Liver (tissue), 10 donors: ENCODE measurements at places on chromosomes 3 and 15. TPM values are rescaled to one million over a fixed set of nuclear protein-coding genes. Genes with fewer than 3 reads are reported as not detected.

DNA sequence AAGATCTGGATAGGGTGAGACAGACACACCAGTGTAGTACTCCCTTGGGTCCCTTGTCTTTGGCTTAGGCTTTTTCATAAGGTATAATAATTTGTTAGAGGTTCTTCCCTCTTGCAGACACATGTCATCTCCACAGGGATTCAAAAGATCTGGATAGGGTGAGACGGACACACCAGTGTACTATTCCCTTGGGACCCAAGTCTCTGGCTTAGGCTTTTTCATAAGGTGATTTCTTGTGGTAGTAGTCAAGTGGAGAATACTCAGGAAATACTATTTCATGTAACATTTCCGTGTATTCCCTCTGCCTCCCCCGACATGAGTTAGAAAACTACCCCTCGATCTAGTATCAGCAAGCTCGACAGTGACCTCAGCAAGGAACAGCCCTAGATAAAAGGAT lies 954 bp upstream of the MAPKBP1 start:
- DNase-seq: no peak
- no peak overlapping the region for H3K4me3 ChIP-seq
- H3K27me3 ChIP-seq: no peaks in the 10 kb centered on the region
- H3K27ac ChIP-seq: peak overlapping the region; percentile 78

DNA sequence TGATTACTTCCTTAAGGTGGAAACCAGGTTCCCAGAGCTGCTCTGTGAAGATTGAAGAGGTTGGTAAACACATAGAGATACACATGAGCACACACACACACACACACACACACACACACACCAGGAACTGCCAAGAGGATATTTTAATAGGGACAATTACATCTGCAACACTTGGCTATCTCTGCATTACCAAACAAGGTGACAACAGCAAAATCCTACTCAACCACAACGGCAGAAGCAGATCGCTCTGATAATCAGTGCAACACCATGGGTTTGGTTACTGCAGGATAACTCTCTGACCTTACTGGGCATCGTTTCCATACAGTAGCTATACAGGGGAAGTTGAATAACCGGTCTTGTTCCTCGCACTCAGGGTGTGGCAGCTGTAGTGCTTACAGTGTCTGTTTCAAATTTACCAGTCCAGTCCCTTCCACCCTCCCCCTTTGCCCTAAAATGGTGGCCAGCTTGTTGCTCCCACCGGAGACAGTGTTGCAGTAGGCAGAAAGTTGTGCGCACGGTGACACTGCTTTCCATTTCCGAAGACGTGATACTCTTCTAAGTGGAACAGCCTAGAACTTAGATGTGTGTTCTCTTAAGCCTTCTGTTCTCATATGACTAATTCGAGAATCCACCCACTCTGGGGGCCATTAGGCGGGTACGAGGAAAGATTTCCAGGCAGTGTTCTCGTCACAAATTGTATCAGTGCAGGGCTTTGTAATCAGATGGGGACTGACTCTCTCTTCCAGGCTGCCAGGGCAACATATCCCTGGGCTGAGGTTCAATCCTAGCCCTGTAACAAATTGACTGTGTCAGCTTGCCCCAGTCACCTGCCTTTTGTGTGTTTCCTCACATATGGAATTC lies 176.2 kb downstream of the P3H2 start:
- no peaks in the 10 kb centered on the region for H3K4me1 ChIP-seq
- no peaks in the 10 kb centered on the region for H3K27me3 ChIP-seq
- no peak overlapping the region for H3K4me3 ChIP-seq
- no peak for DNase-seq

DNA sequence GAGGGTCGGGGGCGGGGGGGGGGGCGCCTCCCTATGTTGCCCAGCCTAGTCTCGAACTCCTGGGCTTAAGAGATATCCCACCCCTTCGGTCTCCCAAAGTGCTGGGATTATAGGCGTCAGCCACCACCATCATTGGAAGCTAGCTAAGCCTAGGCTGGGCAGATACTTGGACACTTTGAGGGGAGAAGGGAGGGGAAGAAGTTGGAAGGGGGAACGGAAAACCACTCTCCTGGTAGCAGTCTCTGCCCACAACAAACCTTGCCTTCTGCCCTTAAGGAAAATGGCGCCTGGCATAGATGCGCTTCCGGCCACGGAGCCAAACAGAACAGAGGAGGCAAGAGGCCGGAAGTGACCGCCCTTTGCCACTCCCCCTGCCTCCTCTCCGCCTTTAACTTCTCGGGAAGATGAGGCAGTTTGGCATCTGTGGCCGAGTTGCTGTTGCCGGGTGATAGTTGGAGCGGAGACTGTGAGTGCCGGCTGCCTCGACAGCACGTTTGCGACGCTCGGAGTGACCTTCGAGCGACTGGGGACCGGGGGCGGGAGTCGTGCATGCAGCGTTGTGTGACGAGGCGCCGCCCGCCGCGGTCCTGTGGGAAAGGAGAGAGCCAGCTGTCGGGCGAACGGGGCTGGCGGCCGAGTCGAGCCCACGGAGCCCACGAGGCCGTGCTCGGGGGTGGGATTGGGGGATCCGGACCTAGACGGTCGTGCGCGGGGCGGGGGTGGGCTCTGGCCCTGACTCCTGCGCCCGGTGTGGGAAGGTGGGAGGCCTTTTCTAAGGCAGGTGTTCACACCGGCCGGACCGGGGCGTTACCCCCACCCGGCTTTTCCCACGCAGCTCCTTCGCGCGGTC lies at the start of gene MFN1:
Gene MFN1 (plus strand): TSS at position 365 of the 850 bp plus-strand sequence. CDS start 1,143 bp downstream, outside the sequence.
- H3K4me1 ChIP-seq: peaks cover 7% of the 10 kb centered on the region
- H3K27ac ChIP-seq: peak within 1 kb of the TSS; percentile 74
- DNase-seq: peak; percentile 88
- H3K4me3 ChIP-seq: peak within 1 kb of the TSS; percentile 86
- peaks cover 6% of the 10 kb centered on the region for H3K36me3 ChIP-seq

DNA sequence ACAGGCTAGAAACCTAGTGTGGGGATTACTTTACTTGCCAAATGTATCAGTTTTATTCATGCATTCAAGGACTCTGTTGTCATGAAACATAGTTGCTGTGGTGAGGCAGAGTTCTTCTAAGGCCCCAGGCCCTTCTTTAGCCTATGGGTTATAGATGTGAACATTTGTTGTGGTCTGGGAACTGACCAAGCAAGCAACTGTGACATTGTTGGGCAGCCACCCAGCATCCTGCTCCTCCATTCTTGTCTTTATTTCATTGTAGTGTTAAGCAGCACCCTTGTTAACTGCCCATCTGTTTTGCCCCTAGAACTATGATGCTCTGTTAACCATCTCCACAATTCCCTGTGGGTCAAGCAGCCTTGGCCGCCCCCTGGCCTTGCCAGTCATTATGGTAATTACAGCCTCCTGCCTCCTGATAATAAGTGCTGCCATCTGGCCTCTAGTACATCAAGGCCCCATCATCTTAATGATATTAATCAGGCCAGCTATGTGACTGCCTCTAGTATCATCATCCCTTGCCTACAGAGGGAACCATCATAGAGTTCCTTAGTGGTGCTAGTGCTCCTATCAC lies 12.2 kb upstream of the IFT57 start:
- no peak overlapping the region for H3K4me3 ChIP-seq
- H3K4me1 ChIP-seq: no peaks in the 10 kb centered on the region
- DNase-seq: no peak
- H3K27me3 ChIP-seq: no peaks in the 10 kb centered on the region

GRCh38 chr3:52225452-52226228 lies at the start of gene TLR9:
TSS of gene TLR9 (minus strand) at chr3:52225645. CDS start at chr3:52225529, 116 bp downstream.
- no peak within 1 kb of the TSS for H3K27ac ChIP-seq
- H3K4me3 ChIP-seq: no peak within 1 kb of the TSS
- DNase-seq: no peak
- peaks cover 1% of the 10 kb centered on the region for H3K4me1 ChIP-seq
- H3K36me3 ChIP-seq: peaks cover 9% of the 10 kb centered on the region

- H3K36me3 ChIP-seq: no peaks in the 10 kb centered on the region
- no peaks in the 10 kb centered on the region for H3K4me1 ChIP-seq
- H3K4me3 ChIP-seq: no peak overlapping the region
- no peaks in the 10 kb centered on the region for H3K27me3 ChIP-seq
- DNase-seq: no peak
These were observed 43.7 kb downstream of the PARP15 start for GRCh38 chr3:122621112-122621511.

- no peaks in the 10 kb centered on the region for H3K4me1 ChIP-seq
- no peak overlapping the region for H3K4me3 ChIP-seq
- H3K27me3 ChIP-seq: no peaks in the 10 kb centered on the region
- no peaks in the 10 kb centered on the region for H3K36me3 ChIP-seq
- DNase-seq: no peak
- H3K27ac ChIP-seq: no peak overlapping the region
These were observed 3.3 kb upstream of the XCR1 start for GRCh38 chr3:46030626-46031025.

DNA sequence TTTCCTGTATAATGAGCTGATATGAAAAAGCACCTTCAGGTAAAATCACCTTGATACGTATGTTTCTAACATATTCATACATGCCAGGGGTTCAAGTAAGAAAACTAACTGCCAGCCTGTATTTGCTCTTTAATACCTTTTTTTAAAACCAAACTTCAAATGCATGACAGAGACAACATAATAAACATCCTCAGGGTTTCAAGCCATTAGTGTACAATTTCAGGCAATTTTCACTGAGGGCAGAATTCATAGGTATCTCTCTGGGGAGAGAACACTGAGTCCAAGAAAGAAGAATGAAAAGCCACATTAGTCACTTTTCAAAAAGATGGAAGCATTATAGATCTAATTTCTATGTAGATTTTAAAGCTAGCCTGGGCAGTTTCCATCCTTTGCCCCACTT lies 26.9 kb downstream of the MINDY4B start:
- H3K36me3 ChIP-seq: no peaks in the 10 kb centered on the region
- H3K27me3 ChIP-seq: no peaks in the 10 kb centered on the region
- no peak for DNase-seq

- H3K4me3 ChIP-seq: no peak overlapping the region
- H3K27ac ChIP-seq: peak overlapping the region; percentile 30
- peaks cover 12% of the 10 kb centered on the region for H3K36me3 ChIP-seq
- DNase-seq: no peak
- no peaks in the 10 kb centered on the region for H3K27me3 ChIP-seq
These were observed 44.6 kb downstream of the SLC6A20 start for GRCh38 chr3:45751537-45752242.

- H3K27ac ChIP-seq: no peak overlapping the region
- no peaks in the 10 kb centered on the region for H3K4me1 ChIP-seq
- H3K27me3 ChIP-seq: no peaks in the 10 kb centered on the region
- H3K36me3 ChIP-seq: no peaks in the 10 kb centered on the region
These were observed 123.8 kb upstream of the ZBTB20 start for GRCh38 chr3:115270849-115271248.

FSD2 gene
- under 0.01 TPM for total RNA-seq

RASGRP1 gene
- total RNA-seq: 0.51 TPM

CLDN16 gene
- total RNA-seq: 0.75 TPM

BFSP2 gene
- not detected for total RNA-seq

COL8A1 gene
- total RNA-seq: 0.14 TPM

DUOX1 gene
- 0.08 TPM for total RNA-seq

MLF1 gene
- total RNA-seq: 0.25 TPM

GOLGA6L10 gene
- 0.42 TPM for total RNA-seq
